ENCODE measurements at places on chromosomes 3 and 15.
A peak's percentile ranks its signal among the peaks of the same experiment; 100 is the strongest.

- DNase-seq = no peak
Measured at GRCh38 chr3:150765949-150766720, 3.2 kb upstream of the SIAH2 start.

GRCh38 chr15:71802770-71803169, 7.6 kb upstream of the NR2E3 start:
- DNase-seq = no peak

- DNase-seq = no peak
Measured at GRCh38 chr3:150639262-150639661, 36.1 kb downstream of the SELENOT start.

DNA sequence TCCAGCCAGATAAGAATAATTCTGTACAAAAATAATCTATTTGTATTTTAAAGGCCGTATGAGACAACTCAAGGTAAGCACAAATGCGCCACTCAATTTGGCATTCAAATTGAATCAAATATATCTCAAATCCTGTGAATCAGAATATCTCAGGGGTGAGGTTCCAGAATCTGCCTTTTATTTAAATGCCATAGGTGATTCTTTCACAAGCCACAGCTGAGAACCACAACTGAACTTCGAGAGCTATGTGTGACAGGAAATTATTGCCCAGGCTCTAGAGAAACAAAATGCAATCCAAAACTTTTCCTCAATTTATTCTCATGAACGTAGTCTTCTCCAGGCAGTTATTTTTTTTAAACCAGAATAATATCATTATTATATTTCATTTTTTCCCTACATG, 11.9 kb downstream of the ATP8B4 start:
- no peak for DNase-seq

- peak; percentile 62 for DNase-seq
Measured at GRCh38 chr15:60362321-60363086, 35.3 kb downstream of the ANXA2 start.
